Cardiac fibroblast (primary cell): ENCODE measurements at places on chromosomes 2 and 18.

DNA sequence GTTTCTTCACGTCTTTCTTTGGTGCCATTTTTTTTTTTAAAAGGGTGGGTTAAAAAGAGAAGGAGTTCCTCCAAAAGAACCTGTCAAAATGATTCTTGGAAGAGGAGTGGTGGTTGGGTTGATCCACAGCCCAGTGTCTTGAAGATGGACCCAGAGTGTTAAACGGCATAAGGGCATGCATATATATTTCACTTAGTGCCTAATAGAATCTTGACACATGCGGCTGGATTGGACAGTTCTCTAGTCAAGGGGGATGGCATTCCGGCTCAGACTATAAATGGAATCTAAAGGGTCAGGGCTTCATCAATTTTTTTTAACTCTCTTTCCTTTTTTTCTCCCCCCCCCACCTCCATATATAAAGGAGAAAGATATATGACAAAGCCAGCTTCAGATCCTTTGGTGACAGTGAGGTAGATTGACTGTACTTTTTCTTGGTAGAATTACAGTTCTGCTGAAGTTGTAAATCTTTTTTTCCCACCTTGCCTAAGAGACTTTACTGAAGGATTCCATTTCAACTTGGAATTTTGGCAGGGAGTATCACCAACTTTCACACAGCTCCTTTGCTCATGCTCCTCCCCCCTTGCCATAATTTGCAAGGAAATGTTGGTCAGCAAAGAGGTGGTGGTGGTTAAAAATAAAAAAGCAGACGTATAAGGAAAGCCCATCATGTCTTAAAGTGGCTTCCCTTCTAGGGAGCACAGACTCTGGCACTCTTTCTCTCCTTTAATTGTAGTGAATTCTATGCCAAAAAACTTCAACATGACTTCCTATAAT lies at the start of gene MYL1:
Gene MYL1 (minus strand): TSS at position 160 of the 774 bp plus-strand sequence. CDS start 132 bp downstream, at position 28.
- DNase-seq: no peak

- no peak for DNase-seq
Observed at GRCh38 chr2:152411154-152411553, 76.2 kb downstream of the FMNL2 start.

DNA sequence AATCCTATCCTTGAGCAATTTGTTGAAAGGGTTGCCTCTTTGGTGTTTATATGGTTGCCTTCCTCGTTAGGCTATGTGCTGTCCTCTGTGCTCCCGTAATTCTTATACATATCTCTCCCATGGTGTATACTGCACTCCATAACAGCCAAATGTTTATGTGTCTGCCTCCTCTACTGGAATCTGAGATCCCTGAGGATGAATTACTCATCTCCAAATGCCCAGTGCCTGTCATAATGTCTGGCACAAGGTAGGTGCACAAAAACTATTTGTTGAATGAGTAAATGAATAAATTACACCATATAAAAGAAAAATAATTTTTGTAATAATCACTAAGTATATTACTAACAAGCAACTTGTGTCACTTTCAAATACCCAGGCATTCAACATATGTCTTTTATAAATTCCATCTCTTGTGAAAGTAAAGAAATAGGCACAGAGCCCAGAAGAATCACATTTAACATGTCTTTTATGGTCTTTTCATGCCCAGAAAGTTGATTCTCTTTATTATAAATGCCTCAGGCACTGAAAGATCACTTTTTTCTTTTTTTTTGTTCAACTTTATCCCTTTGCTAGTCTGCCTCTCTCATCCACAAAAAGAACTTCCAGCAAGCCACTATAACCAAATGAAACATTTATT lies 164.9 kb downstream of the CCDC148 start:
- no peak for DNase-seq

GRCh38 chr2:239004274-239005015 lies 156.6 kb downstream of the TWIST2 start:
- DNase-seq: no peak

- peak; percentile 80 for DNase-seq
Observed at GRCh38 chr2:196983934-196984333, 57.4 kb upstream of the PGAP1 start.

DNA sequence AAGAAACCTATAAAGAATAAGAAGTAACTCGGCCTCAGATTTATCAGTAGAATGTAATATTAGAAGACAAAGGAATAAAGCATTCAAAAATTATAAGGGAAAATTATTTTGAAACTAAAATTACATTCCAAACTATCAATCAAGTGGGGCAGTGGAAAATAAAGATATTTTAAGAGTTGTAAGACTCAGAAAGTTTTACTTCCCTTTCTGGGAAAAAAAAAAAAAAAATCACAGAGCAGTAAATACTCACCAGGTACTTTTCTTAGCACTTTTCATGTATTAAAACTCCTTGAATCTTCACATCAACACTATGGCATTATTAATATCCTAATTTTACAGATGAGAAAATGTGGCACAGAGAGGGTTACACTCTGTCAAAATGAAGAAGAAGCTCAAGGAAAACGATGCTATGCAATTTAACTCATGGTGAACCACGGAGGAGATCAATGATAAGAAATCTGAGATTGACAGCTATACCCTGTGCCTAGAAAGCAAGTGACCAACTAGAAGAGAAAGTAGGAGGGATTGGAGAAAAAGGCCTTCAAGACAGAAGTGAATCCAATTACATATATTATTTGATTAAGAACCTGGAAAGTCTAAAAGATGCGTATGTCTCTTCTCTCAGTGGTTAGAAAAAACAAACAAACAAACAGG lies 238.9 kb upstream of the ID2 start:
- DNase-seq: no peak

DNA sequence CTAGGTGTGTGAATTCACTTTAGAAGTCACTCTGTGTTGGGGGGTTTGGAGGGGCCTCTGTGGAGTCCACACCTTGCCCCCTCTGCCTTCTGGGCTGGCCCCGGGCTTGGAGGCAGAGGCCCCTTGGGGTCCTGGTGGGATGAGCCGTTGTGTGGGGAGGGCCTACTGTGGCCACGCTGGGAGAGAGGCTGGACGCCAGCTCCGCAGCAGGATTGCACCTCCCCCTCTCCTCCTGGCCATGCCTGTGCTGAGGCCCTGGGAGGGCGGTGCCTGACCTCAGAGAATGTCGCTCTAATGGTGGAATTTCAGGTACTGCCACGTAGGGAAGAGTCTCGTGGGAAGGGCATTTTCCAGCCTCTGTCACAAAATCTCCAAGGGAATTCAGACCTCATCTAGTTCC lies 237.0 kb downstream of the ATAD2B start:
- DNase-seq: no peak

- DNase-seq: peak; percentile 53
Observed at GRCh38 chr2:88658881-88659537, 31.7 kb upstream of the EIF2AK3 start.

DNA sequence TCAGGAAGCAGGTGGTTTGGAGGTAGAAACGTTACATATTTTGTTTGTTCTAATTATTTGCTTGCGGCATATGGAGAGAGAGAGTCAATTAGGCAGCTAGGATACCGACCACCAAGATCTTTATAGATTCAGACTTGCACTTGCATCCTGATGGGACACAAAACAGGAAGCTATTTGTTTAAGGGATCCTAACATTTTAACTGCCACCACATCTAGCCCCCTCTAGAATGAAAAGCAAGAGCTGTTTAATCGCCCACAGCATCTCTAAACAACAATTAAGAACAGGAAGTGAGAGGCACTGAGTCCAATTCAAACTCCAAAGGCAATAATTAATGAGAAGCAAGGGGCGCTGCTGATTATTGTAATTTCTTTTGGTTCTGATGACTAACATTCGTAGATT lies 182.0 kb upstream of the LINC00305 start:
- no peak for DNase-seq

DNA sequence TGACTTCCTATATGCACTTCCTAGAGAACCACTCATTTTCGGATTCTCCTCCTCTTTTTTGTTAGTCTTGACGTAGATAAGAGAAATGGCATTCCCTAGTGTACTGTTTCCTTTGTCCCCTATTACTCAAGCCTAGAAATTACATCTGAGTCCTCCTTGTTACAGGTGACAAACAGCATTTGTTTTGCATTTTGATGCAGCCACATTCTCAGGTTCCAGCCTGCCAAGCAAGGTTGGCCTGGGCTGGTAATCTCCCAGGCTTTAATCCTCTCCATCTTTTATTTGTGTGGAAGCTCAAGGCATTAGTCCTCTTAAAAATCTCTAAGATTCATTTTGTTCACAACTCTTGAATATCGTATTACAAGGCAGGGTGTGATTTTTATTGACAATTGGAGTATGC lies 318.0 kb upstream of the NRP2 start:
- DNase-seq: no peak

DNA sequence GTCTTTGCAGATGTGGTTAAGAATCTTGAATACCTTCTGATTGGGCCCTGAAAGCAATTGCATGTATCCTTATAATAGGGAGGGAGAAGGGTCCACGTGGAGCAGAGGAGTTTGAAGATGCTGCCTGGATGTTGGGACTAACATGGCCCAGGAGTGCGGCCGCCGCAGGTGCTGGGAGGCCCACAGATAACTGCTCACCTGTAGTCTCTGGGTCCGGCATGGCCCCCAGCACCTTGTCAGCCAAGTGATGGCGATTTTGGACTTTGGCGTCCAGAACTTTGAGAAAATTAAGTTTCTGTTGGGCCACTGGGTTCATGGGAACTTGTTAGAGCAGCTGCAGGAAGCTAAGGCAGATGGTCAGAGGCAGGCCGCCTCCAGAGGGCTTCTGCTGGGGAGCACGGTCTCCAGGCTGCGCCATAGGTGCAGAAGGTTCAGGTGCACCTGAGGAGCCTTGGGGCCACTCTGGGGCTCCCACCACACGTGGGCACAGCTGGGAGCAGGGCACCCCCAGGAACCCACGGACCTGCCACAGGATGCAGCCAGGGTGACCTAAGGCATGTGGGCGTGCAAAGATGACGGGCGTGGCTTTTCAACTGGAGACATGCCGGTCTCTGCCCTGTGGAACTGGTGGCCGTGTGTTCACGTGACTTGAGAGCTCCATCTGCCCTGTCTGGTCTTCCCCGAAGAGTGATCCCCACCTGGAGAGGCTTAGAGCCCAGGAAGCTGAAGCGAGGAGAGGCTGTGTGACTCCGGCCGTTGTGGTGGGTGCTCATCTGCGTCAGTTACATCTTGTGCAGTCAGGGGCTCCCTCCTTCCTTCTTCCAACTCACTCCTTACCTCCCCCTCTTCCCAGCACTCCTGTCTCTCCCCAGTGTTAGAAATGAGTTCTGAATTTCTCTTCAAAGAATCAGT lies 277.3 kb downstream of the AGAP1 start:
- no peak for DNase-seq

GRCh38 chr18:12895014-12895413 lies 11.0 kb upstream of the PTPN2 start:
- no peak for DNase-seq

DNA sequence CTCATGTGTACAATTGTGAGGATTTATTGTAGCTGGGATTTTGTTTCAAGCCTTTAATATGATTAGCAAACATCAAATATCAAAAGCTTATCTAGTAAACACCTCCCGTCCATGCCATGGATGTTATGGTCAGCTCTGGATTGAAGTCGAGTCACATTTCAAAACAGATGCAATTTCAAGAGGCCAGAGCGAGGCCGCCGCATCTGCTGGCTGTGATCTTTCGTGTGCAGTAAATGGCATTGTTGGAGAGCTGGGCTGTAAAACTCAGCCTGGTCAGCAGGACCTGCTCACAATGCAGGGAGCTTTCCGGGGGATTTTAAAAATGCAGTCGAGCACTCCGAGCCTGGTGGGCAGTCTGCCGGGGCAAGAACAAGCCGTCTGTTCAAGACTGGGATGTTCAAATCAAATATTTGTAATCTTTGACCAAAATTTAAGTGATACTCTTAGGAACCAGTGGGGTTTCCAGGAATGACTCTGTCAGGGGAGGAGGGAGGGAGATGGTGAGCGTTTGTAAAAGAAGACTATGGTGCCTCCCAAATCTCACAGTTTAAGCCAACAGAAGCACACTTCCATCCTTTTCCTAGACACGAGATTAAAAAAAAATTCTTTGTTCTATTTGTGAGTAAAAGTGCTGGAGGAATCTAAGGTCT lies 97.6 kb downstream of the MYCN start:
- no peak for DNase-seq

- no peak for DNase-seq
Observed at GRCh38 chr18:78741381-78742217, 238.0 kb upstream of the SALL3 start.

- no peak for DNase-seq
Observed at GRCh38 chr2:206361407-206362045, 81.8 kb upstream of the ADAM23 start.
